ENCODE measurements at places on chromosomes 13 and 19.
A peak's percentile ranks its signal among the peaks of the same experiment; 100 is the strongest.

DNA sequence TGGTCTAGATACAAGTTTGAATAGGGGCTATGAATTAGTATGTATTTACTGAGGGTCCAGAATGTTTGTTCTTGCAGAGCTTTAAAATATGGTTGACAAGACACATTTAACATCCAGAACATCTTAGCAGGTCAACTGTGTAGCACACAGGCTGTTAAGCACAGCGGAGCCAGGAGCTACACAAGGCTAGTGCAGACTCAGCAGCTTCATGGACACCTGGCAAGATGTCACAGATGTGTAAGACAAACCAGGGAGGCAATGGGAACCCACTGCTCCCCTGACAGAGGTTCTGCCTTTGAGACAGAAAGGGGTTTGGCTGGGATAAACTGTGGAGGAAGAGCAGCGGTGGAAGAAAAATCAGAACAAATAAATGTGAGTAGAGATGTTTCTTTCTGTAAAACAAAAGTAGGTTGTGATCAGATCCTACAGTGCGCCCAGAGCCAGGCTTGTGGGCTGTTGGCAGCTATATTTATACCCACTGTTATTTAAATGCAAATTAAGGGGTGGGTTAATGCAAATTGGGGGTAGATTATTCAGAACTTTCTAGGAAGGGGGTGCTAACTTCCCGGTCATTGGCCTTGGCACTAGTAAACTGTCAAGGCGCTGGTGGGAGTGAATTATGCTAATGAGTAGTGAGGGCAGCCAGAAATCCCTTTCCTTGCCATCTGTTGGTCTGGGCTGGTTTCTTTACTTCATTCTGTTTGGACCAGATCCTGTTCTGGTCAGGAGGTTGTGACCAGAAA lies 33.0 kb downstream of the MIPEP start:
- no peak for DNase-seq

DNA sequence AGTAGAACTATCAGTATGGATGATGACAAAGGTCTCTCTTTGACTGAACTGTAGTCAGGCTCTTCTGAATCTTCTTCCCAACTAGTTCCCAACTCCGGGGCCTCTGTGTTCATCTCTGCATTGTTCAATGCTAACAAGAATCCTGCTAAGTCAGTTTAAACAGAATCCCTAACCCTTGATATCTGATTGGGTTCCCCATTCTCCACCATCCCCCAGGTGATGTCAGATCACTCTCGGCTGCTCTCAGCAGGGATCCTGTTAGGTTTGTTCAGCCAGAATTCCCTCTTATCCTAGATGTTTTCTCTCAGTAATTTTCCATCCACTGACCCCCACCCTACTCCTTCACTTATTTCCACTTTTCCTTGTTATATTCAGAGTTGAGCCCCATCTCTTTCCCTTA lies 223.6 kb downstream of the RGCC start:
- DNase-seq = no peak

GRCh38 chr13:112525356-112525945 lies 62.5 kb downstream of the TUBGCP3 start:
- no peak for DNase-seq

DNA sequence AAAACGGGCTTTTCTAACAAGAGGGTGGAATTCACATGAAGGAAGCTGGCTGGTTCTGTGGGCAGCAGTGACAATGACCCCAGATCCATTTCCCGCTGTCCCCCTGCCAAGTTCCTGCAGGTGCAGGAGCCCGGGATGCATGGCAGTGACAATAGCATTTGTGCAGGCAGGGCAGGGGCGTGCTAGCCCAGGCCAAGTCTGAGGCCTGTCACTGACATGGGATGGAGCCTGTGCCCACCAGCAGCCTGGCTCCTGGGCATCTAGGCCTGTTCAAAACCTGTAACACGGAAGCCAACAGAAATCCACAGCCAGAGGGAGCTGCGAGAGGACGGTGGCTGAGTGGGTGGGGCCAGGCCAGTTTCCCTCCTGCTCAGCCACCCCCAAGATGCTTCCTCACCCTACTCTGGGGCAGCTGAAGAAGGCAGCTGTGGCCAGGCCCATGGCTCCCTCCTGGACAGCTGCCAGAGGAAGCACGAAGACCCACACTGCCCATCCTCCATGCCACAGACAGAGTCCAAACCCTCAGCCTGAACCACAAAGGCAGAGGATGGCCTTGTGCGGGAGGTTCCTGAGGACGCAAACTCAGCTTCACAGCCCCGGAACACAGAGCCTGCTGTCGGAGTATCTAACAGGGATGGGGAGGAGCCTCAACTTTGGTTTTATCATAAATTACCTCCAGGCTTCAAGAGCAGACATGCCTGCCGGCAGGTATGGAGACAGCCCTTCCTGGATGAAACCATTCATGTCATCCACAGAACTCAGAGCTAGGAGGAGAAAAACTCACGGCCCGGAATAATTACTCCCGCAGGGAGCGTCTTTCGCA lies 74.0 kb downstream of the CEBPG start:
- peak; percentile 5 for DNase-seq

GRCh38 chr13:34431827-34432581 lies 510.1 kb upstream of the NBEA start:
- no peak for DNase-seq

Data from trophoblast cell (in vitro differentiated cells and primary cell).